Putamen (tissue), 1 donor: ENCODE measurements at places on chromosomes 11 and 22.

- no peak for DNase-seq
Measured at GRCh38 chr11:61281581-61282250, 13.4 kb downstream of the VWCE start.

GRCh38 chr11:8610532-8611116 lies 16.6 kb upstream of the STK33 start:
- DNase-seq = peak; percentile 71

- no peak for DNase-seq
Measured at GRCh38 chr22:16838073-16838472, 12.9 kb upstream of the XKR3 start.

- DNase-seq = no peak
Measured at GRCh38 chr11:35751664-35752061, 89.1 kb downstream of the TRIM44 start.

DNA sequence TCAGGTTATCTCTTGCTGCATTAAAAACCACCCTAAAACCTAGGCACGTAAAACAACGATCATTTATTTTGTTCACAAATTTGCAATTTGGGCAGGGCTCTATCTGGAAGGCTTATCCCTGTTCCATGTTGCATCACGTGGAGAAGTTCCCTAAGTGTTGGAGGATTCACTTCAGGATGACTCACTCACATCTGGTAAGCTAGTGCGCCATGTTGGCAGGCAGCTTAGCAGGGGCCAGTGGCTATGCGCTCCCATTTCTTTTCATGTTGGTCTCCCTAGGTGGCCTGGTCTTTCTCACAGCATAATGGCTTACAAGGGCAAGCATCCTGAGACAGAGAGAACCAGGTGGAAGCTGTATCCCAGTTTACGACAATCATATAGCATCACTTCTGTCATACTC lies 226.8 kb downstream of the BLID start:
- no peak for DNase-seq

GRCh38 chr22:19872779-19873137 lies 18.1 kb upstream of the GNB1L start:
- DNase-seq = no peak

- no peak for DNase-seq
Measured at GRCh38 chr11:120079750-120080610, 57.9 kb downstream of the TRIM29 start.

GRCh38 chr11:123235117-123235655 lies 40.1 kb upstream of the CLMP start:
- no peak for DNase-seq

DNA sequence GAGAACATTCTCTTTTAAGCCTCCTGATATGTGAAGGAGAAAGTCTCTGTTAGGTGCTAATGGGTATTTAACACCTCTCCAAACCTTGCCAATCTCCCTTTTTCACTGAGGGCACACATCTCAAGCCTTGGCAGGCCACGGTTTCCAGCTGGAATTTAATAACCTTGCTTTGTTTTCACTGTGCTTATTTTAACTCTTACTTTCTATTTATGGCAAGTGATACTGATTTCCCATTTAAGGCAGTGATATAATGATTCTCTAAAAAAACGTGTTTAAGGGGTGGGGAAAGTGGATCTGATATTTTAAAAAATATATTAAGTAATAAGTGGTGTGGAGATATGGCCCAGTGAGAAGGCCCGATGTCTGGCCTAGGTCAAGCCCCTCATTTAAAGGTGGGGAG lies 1.1 kb upstream of the RASD2 start:
- no peak for DNase-seq

DNA sequence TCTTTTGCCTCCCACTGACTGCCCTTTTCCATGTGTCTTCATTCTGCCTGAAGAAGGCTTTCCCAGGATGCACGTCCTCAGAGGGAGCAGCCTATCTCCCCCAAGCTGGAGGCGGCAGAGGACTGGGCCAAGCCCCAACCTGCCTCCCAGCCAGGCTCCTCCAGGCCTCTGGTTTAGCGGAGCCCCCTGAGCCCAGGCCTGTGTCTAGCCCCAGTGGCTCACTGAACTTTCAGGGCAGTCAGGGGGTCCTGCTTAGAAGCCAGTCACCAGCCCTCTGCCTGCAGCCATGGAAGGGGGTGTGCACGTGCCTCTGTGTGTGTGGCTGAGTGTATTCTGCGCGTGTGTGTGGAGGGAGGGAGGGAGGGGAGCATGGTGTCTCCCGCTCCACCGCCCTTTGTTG lies 10.4 kb upstream of the GRK2 start:
- no peak for DNase-seq

- DNase-seq = no peak
Measured at GRCh38 chr22:30386608-30386959, 627 bp downstream of the RNF215 start.

DNA sequence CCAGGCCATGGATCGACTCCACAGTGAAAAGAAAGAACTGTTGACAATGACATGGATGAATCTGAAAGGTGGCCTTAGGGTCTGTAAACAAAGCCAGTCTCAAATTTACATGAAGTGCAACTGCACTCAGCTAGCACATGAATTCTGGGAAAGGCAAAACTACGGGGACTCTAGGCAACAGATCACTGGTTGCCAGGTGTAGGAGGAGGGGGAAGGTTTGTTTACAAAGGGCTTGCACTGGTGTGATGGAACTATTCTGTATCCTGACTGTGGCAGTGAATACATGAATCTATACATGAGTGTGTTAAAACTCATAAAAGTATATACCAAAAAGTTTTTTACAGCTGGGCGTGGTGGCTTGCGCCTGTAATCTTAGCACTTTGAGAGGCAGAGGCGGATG lies 27.3 kb downstream of the ALX4 start:
- no peak for DNase-seq
